Fibroblast of skin of left quadriceps (primary cell): ENCODE measurements at places on chromosomes 12 and 14.
A peak's percentile ranks its signal among the peaks of the same experiment; 100 is the strongest.

DNA sequence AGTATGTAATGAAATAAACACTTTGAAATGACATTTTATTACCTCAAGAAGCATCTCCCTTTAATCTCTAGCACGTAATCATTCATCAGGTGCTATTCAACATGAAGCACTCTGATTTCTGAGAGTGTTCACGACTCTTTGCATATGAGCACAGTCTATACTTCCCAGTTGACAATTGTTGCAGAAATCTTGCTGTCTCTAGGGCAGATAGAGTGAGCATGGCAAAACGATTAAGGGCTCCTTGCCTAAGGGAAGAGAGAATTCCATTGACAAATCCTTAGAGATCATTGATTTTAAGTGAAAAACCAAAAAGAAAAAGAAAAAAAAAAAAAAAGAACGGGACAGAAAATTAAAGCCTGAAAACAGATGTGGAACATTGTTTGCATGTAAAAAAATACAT lies 107.6 kb downstream of the C12orf50 start:
- DNase-seq: no peak

DNA sequence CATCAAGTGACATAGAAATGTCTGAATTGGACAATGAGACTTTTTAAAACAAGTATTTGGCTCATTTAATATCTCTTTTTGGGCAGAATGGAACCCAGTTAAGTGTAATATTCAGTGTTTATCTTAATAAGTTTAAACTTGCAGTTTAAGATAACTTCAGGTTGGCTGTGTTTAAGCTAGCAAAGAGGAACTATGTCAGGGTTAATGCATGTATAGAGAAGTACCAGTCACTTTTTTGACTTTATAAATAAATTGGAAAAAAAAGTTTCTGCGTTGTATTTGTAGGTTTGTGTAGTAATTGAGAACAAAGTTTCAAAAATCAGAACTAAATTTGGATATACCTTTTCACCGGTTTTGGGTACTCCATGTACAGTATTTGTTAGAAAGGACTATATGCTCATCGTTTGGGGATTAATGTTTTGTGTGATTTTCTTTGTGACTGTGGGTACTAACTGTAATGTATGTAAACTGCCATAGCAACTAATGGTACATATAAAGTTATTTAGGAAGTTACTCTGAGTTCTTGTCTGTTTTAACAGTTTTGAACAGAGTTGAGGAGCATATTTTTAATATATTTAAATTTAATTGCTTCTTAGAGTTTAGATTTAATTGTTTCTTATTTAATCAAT lies 4.5 kb downstream of the HMGA2 start:
- no peak for DNase-seq

DNA sequence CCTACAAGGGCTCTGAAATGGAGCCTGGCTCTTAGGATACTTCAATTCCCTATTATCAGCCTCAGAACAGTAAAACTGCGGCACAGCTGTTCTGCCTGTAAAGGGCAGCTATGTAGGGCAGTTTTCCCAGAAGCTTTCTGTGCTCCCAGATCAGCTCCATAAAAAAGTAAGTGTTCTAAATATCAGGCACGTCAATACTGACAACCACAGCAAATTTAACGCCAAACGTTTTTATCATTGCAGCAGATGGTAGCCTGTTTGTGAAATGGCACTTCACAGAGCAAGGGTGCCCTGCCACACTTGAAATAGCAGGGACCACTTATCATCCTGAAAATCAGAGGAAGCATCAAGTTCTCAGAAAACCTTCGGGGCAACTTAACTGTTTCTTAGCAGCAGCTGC lies 54.8 kb upstream of the PTHLH start:
- DNase-seq: no peak

DNA sequence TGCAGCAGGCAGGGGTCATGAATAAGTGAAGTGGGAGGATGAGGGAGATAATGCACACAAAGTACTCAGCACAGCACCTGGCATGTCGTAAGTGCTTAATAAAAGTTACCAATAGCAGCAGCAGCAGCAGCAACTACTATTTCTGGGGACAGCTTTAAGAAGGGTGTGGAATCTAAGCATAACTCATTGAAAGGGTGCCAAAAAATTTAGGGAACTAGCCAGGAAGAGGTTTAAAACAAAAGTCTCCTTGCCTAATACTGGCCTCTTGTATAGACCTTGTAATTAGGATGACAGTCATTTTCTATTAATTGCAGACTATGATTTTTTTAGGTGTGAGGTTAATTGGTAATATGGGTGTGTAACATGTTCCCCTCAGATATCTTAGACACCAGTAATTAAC lies 179.9 kb downstream of the PTPN11 start:
- DNase-seq: no peak

- DNase-seq: no peak
These were observed 201.8 kb upstream of the RGS6 start for GRCh38 chr14:71730471-71730870.

DNA sequence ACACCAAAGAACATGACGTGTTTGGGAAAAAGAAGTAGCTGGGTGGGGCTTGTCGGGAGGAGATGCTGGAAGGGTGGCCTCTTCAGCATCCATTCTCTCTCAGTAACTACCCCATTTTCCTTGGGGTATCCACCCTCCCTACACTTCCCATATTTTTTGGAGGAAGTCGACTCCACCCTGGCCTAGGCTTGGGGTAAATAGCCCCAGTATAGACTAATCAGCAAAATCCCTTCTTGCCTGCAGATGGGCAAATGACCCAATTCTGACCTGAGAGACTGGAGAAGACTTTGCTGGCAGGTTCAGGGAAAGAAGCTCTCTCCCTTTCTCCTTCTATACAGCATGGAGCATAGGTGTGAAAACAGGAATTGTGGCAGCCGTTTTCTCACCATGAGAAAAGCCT lies 28.5 kb upstream of the JDP2 start:
- DNase-seq: no peak

DNA sequence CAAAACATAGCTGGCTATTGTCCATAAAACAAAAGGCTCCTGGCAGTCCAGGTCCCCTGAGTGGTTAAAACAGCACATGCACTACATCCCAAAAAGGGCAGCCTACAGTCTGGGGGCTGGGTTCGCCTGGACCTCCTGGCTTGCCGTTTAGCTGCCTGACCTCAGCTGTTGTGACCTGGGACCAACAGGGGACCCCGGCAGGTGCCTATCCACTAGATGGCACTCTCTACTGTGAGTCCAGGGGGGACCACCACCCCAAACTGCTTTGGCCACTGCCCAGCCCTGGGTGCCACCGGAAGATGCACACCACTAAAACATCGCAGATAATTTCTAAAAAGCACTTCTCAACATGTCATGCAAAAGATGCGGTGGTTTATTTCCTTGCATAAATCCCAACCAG lies 2.9 kb upstream of the RTL1 start:
- no peak for DNase-seq

DNA sequence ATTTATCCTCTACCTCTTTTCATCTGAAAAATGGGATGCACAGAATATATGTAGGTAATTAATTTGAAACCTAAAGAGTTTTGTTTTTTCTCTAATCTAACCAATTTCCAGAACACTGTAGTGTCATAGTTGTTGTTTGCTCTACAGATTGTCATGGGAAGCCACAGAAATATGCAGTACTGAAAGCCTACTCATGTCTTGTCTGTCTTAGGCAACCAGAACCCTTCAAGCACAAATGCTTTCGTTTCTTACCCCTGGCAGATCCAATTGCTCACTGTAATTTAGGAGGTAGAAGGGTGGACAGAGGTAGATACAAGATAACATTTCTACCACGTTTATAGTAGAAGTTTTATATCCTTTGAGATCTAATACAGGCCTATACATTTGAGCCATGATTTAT lies 330.2 kb upstream of the NOVA1 start:
- no peak for DNase-seq

DNA sequence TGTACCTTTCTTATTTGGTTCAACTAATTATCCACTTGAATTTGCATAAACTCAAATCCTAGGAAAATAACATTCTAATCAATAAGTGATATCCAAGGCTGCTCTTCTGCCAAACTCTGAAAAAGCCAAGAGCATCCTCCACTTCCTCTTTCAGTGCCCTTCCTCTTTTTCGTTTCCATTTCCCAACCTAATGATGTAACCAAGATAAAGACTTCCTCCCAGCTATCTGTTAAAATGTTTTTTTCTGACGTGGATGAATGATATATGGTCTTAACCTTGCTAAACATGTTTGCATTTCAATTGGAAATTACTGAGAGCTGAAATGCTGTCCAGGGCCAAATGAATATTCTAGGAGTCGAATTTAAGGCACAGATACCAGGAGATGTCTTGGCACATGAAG lies 459.5 kb upstream of the PDE3A start:
- DNase-seq: no peak

DNA sequence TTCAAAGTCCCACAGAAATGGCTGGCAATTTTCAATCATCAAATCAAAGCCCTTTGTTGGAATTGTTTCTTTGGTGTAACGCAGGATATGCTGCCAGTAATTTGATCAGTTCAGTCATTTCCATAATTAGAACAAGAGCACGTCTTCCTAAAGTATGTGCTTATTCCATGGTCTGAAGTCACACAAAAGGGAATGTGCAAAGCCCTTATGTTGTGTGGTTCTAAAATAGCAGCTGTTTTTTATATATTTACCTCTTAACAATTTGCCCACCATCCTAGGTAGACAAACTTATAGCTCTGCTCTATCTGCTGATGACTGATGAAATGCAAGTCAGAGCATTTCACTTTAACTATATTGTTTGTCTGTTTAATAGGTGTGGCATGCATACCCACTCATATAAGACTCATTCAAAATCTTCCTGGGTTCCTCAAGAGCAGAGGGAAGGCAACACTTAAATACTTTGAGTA lies 176.1 kb upstream of the SLC38A2 start:
- DNase-seq: peak; percentile 82

DNA sequence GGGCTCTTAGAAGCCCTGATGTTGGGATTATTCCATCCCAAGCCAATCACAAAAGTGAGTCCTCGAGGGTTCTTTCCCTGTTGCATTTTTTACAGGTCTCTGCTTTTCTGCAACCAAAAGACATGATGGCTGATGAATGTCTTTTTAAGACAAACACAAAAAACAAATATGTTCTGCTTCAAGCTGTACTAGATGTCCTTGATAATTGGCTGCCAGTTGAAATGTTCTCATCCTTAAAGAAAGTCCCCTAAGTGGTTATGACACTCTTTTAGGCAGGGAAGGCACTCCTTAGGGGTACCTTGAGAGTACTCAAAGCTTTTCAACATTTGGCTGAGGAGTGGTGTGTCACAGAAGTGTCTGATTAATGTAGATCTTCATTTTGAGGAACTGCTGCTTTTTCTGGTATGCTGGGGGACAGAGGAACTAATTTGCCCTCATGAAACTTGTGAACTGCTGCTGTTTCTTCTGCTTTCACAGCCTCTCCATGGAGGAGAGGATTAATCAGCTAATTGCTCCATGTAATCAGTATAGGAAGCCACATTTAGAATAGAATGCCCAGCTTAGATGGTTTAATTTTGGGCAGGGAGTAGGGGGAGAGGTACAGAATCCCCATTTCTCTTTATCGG lies 22.8 kb upstream of the IGF1 start:
- no peak for DNase-seq

GRCh38 chr14:68471029-68471963 lies 321.6 kb downstream of the ZFP36L1 start:
- DNase-seq: no peak

GRCh38 chr12:7608184-7608911 lies 57.4 kb downstream of the APOBEC1 start:
- DNase-seq: no peak

DNA sequence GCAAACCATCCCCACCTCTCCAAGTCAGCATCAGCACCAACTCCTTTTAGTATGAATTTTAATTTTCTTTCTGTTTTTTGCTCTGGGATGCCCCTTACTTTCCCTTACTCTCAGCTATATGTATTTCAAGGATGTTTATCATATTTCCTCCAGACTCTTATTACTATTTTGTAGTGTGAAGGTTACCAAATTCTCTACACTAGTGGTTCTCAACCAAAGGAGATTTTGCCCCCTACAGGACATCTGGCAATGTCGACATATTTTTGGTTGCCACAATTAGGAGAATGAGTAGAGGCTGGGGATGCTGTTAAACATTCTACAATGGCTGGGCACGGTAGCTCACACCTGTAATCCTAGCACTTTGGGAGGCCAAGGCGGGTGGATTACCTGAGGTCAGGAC lies 29.1 kb upstream of the SOS2 start:
- peak; percentile 20 for DNase-seq

DNA sequence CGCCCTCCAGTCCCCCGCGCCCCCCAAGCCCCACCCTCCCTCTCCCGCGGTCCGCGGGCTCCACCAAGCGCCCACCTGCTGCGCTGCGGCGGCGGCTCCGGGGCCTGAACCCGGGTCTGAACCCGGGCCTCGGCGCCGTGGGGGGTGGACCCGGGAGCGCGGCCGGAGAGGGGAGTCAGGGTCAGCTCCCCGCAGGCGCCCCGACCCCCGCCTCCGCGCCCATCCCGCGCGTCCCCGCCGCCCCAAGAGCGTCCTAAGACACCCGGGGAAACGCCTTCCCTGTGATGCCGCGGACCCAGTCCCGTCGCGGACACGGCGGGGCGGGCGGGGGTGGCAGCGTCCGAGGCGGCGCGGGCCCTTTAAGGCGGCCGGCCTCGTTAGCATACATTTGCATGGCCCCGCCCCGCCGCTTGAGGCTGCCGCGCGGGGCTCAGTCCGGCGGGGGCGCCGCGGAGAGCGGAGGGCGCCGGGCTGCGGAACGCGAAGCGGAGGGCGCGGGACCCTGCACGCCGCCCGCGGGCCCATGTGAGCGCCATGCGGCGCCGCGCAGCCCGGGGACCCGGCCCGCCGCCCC lies at the start of gene MMP17:
TSS of gene MMP17 (plus strand) at position 433 of the 574 bp plus-strand sequence. CDS start at position 535, 102 bp downstream.
- DNase-seq: peak; percentile 26

DNA sequence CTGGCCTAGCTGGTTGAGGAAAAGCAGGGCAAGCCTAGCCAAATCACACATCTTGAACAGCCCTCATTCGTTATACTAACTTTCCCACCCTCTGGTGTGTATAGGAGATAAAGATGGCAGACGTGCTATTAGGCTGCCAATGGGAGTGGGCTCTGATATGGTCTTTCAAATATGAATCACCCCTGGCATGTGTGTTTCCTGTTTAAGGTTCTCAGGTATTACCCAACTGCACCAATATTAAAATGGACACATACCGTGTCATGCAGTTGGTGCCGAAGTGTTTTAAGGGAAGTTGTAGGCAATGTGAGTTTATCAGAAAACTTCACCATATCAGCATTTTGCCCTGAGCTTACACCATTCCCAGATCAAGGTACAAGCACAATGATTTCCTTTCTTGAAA lies 33.4 kb downstream of the CHST11 start:
- DNase-seq: no peak

- DNase-seq: peak; percentile 20
These were observed 56.1 kb upstream of the DYRK2 start for GRCh38 chr12:67592228-67593011.

- DNase-seq: no peak
These were observed 415.5 kb downstream of the PCNX1 start for GRCh38 chr14:71322655-71323250.

DNA sequence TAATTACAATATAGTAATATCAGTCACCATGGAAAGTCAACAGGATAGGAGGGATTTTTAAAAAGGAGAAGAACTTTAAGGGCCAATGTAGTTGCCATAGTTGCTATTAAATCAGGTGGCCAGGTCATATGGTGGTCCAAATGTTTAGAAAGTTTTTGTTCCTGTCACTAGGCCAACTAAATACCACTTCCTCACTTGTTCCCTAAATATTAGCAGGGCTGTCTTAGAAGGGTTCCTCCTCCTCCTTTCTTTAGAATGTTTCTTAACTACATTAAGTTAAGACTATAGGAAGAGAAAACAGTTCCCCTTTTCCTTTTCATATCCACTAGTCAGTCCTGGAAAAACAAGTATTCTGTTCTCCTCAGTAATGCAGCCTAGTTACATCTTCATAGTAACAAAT lies 50.3 kb downstream of the MON2 start:
- DNase-seq: no peak

- DNase-seq: no peak
These were observed 235.7 kb upstream of the PWP1 start for GRCh38 chr12:107449891-107450290.
